ENCODE measurements at places on chromosomes 12 and 14.

DNA sequence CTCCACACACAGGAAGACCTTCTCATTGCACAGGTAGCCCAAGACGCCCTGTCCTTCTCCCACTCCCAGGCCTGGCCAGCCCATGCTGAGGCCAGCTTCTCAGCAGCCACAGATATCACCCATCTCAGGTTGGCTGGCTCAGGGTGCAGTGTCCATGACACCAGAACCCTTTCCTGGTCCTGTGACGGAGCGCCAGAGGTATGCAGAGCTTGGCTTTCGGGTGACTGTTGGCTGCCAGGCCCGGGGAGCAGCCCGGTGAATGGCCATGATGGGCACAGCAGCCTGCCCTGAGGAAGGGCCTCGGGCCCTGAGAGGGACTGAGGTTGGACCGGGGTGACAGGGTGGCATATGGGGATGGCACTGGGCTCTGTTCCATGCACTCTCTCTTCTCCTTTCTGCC, 173.4 kb downstream of the TSPAN9 start:
- DNase-seq, result no peak

GRCh38 chr12:29940811-29941210, 157.1 kb upstream of the TMTC1 start:
- DNase-seq, result no peak

GRCh38 chr12:16119618-16120415, 157.7 kb downstream of the SLC15A5 start:
- no peak for DNase-seq

DNA sequence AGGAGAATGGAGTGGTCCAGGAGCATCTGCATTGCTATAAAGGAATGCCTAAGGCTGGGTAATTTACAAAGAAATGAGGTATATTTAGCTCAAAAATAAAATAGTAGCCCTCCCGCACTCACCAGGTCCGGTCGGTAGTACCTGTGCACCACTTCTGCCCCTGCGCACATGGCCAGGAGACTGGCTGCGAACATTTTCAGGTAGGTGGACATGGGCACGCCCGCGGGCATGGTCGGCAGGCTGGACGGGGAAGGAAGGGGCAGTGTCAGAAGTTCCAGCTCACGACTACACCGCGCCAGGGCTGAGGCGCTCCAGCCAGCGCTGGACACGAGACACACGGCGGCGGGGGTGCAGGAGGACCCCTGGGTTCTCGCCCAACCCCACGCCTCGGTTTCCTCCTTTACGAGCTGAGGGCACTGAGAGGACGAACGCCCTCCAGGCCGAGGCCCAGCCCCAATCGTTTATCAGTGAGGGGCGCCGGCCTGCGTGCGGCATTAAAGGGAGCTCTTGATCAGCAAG, 9.1 kb upstream of the TDG start:
- no peak for DNase-seq

DNA sequence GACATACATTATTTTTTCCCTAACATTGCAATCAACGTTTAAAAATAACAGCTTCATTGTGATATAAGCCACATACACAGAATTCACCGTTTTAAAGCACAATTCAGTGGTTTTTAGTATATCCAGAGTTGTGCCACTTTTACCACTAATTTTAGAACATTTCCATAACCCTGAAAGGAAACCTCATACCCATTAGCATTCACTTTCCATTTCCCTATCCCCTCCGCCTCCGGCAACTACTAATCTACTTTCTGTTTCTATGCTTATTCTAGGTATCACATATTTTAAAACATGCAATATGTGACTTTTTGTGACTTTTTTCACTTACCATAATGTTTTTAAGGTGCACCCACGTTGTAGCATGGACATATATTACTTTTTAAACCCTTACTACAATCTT, 55.6 kb upstream of the ISM2 start:
- peak; percentile 59 for DNase-seq

- no peak for DNase-seq
Measured at GRCh38 chr14:36423430-36423829, 96.6 kb downstream of the NKX2-1 start.

- DNase-seq, result no peak
Measured at GRCh38 chr12:120358412-120359100, 10.4 kb downstream of the MSI1 start.

- no peak for DNase-seq
Measured at GRCh38 chr14:69676723-69677122, 65.3 kb downstream of the SUSD6 start.

- DNase-seq, result no peak
Measured at GRCh38 chr12:86496595-86496994, 240.4 kb upstream of the MGAT4C start.

GRCh38 chr12:109732321-109733305, 19.0 kb downstream of the FAM222A start:
- DNase-seq, result no peak

- DNase-seq, result no peak
Measured at GRCh38 chr12:71517145-71517846, 77.7 kb downstream of the LGR5 start.

DNA sequence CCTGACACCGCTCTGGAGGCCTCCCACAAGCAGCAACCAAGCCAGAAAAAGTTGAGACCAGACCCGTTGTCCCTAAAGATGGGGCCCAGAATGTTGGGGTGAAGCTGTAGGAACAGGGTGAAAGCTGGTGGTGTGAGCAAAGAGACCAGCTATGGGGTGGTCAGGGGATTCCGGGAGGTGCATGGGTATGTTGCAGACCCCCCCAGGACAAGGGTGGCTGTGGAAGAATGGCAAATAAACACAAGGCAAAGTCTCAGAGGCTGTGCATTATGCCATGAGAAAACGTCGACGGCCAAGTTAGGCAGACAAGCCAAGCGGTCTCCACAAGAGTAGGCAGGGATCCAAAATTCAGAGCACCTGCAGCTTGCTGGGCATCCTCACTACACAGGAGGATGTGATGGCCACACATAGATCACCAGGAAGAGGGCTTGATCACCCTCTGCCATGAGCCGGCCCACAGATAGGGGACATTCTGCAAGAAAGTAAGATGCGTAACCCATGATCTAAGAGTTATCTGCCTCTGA, 58.8 kb upstream of the KCNA1 start:
- no peak for DNase-seq

DNA sequence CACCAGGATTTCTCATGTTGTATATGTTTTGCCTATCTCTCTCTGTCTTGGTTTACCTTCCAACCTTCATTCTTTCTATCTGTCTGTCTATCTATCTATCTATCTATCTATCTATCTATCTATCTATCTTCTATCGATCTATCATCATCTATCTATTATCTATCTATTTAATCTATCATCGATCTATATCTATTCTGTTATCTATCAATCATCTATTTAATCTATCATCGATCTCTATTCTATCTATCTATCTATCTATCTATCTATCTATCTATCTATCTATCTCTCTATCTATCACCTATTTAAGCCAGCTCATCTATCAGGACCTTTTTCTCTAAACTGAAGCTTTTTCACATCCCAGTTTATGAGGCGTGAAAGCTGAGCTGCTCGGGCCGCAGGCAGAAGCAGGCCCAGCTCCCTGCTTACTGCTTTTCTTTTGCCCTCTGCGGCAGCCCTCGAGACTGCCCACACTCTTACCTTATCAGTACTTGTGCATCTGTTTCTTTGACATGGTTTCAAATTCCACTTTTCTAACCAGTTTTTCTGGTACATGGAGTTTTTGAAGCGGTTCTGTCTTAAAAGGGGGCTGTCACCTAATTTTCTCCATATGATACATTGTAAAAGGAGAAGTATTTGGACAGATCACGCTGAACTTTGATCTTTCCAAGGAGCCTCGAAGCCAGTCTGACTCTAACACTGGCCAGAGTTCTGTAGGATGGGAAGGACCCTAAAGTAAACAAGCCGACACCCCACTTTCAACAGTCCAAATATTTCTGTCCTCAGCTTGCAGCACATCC, 44.4 kb upstream of the GSG1 start:
- peak; percentile 81 for DNase-seq

DNA sequence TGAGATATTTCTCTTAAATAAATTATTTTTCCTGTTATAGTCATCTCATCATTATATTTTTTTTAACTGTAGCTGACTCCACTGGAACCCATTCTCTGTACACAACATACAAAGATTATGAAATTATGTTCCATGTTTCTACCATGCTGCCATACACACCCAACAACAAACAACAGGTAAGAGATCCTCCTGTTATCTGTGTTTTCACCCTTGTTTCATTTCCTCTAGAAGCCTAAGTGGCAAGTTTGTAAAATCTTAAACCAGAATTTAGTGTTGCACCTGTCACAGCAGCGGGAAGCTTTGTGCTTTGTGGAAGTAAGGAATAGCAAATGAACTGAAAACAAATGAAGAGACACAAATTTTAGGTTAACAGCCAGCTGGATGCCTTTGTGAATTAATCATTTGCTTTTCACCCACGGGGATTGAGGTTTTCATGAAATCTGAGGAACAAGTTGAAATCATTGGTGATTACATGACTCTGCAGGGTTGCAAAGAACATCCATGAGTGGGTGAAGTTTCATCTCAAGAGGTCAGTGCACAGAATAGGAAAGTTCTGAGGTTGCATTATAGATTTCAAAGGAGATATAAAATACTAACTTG, 273.9 kb upstream of the RGS6 start:
- no peak for DNase-seq

DNA sequence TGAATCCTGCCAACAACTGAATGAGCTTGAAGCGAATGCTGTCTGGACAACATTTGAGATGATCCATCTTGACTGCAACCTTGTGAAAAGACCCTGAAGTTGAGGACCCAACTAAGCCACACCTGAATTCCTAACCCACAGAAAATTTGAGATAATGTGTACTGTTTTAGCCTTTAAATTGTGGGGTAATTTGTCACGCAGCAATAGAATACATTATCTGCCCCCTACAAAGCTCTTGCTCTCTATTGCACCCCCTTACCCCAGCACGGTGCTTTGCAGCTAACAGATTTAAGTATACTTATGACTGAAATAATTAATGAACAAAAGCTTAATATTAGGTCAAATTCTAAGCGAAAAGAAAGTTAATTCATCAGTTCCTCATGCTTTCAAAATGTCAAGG, 1.6 kb downstream of the POLE2 start:
- DNase-seq, result no peak

Measured in KBM-7 (cell line).